ENCODE measurements at places on chromosomes 7 and 10. TPM values are rescaled to one million over a fixed set of nuclear protein-coding genes. Genes with fewer than 3 reads are reported as not detected.
A peak's percentile ranks its signal among the peaks of the same experiment; 100 is the strongest.

The WIPF3 gene
- total RNA-seq, result 7.8 TPM

The LZTS2 gene
- 195 TPM for total RNA-seq

The PILRA gene
- 8.8 TPM for total RNA-seq

DNA sequence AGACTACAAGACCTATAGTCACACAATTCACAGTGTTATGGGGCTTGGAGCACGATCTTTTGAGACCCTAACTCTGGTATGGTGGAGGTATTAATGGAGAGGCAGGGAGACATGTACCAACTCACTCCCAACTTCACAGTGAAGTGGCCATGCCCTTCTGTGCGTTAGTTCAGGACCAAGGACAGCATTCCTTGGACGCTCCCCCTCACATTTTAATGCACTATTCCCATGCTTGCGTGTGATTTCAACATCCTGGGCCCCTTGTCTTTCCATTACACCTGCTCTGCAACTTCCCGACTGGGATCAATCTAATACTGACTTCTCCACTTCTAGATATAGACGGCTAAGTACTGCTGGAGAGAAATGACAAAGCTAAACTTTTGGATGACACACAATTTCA lies 72.7 kb downstream of the PLCE1 start:
- no peak overlapping the region for H3K27ac ChIP-seq
- no peak overlapping the region for H3K4me3 ChIP-seq
- H3K36me3 ChIP-seq, result no peaks in the 10 kb centered on the region
- H3K4me1 ChIP-seq, result no peaks in the 10 kb centered on the region
- no peaks in the 10 kb centered on the region for H3K27me3 ChIP-seq
- DNase-seq, result peak; percentile 55

DNA sequence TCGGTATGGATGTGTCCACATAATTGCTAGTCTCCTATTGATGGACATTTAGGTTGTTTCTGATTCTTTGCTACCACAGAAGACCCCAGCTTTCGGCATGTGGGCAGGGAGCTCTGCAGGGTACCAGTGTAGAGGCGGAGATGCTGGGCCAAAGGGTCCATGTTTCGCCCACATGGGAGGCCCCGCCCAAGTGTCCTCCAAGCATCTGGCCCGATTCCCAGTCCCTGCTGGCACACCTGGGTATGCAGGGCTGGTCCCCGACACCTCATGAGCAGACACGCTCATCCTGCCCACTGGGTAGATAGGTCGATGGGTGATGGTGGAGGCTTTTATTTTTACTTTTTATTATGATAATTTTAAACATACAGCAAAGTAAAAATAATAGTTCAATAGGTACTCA lies 19.4 kb upstream of the TBRG4 start:
- H3K27ac ChIP-seq, result no peak overlapping the region
- DNase-seq, result no peak
- no peaks in the 10 kb centered on the region for H3K36me3 ChIP-seq
- H3K4me1 ChIP-seq, result no peaks in the 10 kb centered on the region

GRCh38 chr10:12333380-12334185 lies 15.8 kb upstream of the CAMK1D start:
- H3K27me3 ChIP-seq, result no peaks in the 10 kb centered on the region
- no peak for DNase-seq
- no peaks in the 10 kb centered on the region for H3K36me3 ChIP-seq
- H3K4me3 ChIP-seq, result no peak overlapping the region
- H3K27ac ChIP-seq, result peak overlapping the region; percentile 77

- no peaks in the 10 kb centered on the region for H3K36me3 ChIP-seq
- no peak overlapping the region for H3K27ac ChIP-seq
- no peak overlapping the region for H3K4me3 ChIP-seq
- DNase-seq, result no peak
- no peaks in the 10 kb centered on the region for H3K27me3 ChIP-seq
These were observed 372.4 kb downstream of the SUGCT start for GRCh38 chr7:40507166-40507565.

GRCh38 chr10:61356354-61356753 lies 96.8 kb downstream of the TMEM26 start:
- DNase-seq, result no peak
- H3K4me3 ChIP-seq, result no peak overlapping the region
- H3K36me3 ChIP-seq, result no peaks in the 10 kb centered on the region
- no peak overlapping the region for H3K27ac ChIP-seq

- H3K4me3 ChIP-seq, result no peak overlapping the region
- DNase-seq, result no peak
- H3K27me3 ChIP-seq, result no peaks in the 10 kb centered on the region
- no peak overlapping the region for H3K27ac ChIP-seq
- H3K36me3 ChIP-seq, result no peaks in the 10 kb centered on the region
These were observed 124.8 kb downstream of the KIAA1217 start for GRCh38 chr10:24333736-24334135.

- H3K27me3 ChIP-seq, result no peaks in the 10 kb centered on the region
- no peaks in the 10 kb centered on the region for H3K4me1 ChIP-seq
- no peak overlapping the region for H3K27ac ChIP-seq
- DNase-seq, result no peak
- H3K4me3 ChIP-seq, result no peak overlapping the region
These were observed 104.0 kb upstream of the NANOS1 start for GRCh38 chr10:118925404-118926071.

DNA sequence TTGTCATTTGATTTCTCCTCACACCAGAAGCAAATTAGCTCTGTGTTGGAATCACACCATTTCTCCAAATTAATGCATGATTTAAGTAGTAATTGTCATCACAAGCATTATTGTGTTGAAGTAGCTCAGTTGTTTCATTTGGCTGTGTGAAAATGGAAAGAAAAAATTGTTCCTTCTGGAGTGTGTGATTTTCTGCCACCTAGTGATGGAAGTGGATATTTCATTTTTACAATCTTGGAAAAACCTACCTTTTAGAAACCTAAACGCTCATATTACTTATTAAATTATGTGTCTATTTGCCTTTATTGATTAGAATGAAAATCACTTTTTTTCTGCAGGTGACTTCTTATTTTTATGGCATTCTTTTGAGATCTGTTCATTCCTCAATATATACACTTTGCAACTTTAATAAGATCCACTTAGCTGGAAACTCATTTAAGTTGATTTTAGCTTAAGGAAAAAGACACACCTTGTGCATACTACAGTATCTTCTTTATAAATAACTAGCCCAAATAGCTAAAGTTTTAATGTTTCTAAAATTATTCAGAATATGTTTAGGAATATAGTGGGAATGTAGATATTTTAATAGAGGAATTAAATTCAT lies 50.0 kb downstream of the SRI start:
- no peak overlapping the region for H3K27ac ChIP-seq
- no peaks in the 10 kb centered on the region for H3K4me1 ChIP-seq
- no peaks in the 10 kb centered on the region for H3K36me3 ChIP-seq
- H3K4me3 ChIP-seq, result no peak overlapping the region
- no peaks in the 10 kb centered on the region for H3K27me3 ChIP-seq
- DNase-seq, result no peak

- H3K27ac ChIP-seq, result no peak overlapping the region
- H3K36me3 ChIP-seq, result no peaks in the 10 kb centered on the region
- H3K4me3 ChIP-seq, result no peak overlapping the region
- no peaks in the 10 kb centered on the region for H3K27me3 ChIP-seq
- DNase-seq, result no peak
- peaks cover 22% of the 10 kb centered on the region for H3K4me1 ChIP-seq
These were observed 114.2 kb downstream of the C10orf105 start for GRCh38 chr10:71605263-71605962.

GRCh38 chr7:3673524-3673923 lies 372.5 kb downstream of the SDK1 start:
- no peak overlapping the region for H3K4me3 ChIP-seq
- H3K36me3 ChIP-seq, result no peaks in the 10 kb centered on the region
- H3K27ac ChIP-seq, result no peak overlapping the region
- H3K4me1 ChIP-seq, result no peaks in the 10 kb centered on the region
- no peaks in the 10 kb centered on the region for H3K27me3 ChIP-seq

- H3K4me3 ChIP-seq, result no peak overlapping the region
- H3K36me3 ChIP-seq, result no peaks in the 10 kb centered on the region
- H3K27ac ChIP-seq, result no peak overlapping the region
- H3K27me3 ChIP-seq, result no peaks in the 10 kb centered on the region
- H3K4me1 ChIP-seq, result no peaks in the 10 kb centered on the region
These were observed 57.8 kb downstream of the LGI1 start for GRCh38 chr10:93815304-93816096.

- H3K4me1 ChIP-seq, result no peaks in the 10 kb centered on the region
- H3K36me3 ChIP-seq, result no peaks in the 10 kb centered on the region
- no peak overlapping the region for H3K4me3 ChIP-seq
- DNase-seq, result no peak
These were observed 622.0 kb downstream of the TYW1 start for GRCh38 chr7:67618556-67619162.

GRCh38 chr7:78225534-78225933 lies 427.0 kb downstream of the PHTF2 start:
- peaks cover 26% of the 10 kb centered on the region for H3K4me1 ChIP-seq
- H3K4me3 ChIP-seq, result no peak overlapping the region
- no peaks in the 10 kb centered on the region for H3K36me3 ChIP-seq
- DNase-seq, result no peak
- no peaks in the 10 kb centered on the region for H3K27me3 ChIP-seq

GRCh38 chr7:111839261-111839660 lies 277.0 kb upstream of the IMMP2L start:
- DNase-seq, result no peak
- H3K4me1 ChIP-seq, result no peaks in the 10 kb centered on the region
- no peak overlapping the region for H3K27ac ChIP-seq

DNA sequence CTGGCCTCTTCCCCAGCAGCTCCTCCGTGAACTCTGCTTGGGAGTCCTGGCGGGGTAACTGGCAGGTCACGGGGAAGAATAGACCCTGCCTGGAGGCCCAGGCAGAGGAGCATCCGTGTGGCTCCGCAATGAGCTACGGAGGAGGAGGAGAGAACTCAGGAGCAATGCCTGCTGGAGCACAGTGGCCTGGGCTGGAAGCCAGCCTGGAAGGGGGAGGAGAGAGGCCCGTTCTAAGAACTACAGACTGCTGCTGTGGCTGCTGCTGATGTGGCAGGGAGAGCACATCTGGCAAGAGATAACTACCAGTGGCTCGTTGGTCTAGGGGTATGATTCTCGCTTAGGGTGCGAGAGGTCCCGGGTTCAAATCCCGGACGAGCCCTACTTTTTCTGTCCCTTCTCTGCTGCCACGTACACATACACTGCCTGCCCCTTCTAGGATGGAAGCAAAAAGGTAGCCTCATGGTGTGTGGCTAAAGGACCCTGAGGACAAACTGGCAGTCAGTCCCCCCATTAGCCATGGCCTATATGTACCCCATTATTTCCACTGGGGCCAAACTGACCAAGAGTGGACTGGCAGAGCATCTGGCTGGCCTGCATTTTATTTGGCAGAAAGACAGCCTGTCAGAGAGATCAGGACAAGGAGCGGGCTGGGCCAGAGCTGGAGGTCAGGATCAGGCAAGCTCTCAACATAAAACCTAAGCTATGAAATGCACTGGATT lies 7.7 kb upstream of the OPN1SW start:
- peak overlapping the region; percentile 86 for H3K27ac ChIP-seq
- DNase-seq, result peak; percentile 94
- no peak overlapping the region for H3K4me3 ChIP-seq
- H3K36me3 ChIP-seq, result no peaks in the 10 kb centered on the region

- H3K27me3 ChIP-seq, result no peaks in the 10 kb centered on the region
- no peak for DNase-seq
- peaks cover 83% of the 10 kb centered on the region for H3K36me3 ChIP-seq
These were observed 29.3 kb upstream of the AGBL3 start for GRCh38 chr7:134957005-134957404.

- H3K27me3 ChIP-seq, result peaks cover 25% of the 10 kb centered on the region
- H3K36me3 ChIP-seq, result no peaks in the 10 kb centered on the region
- no peak for DNase-seq
These were observed 1.3 kb upstream of the BMPER start for GRCh38 chr7:33903791-33904680.

DNA sequence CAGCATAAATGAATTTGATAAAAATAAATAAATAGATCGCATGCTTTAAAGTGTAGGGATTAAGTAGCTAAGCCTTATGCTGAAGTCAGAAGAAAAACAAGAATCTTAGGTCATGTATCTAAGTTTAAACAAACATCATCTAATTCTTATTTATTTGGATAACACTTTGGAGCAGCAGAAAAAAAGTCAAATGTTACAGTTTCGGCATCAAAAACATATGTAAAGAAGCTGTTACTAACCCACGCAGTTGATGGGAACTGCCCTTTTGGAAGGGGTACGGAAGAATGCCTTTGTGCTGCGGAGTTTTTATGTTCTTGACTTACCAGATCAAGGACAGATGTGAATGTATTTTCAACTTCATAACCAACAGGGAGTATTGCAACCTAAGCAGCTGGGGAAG lies 37.3 kb upstream of the HABP2 start:
- no peak for DNase-seq
- no peaks in the 10 kb centered on the region for H3K36me3 ChIP-seq
- no peaks in the 10 kb centered on the region for H3K27me3 ChIP-seq
- H3K27ac ChIP-seq, result no peak overlapping the region
- no peak overlapping the region for H3K4me3 ChIP-seq
- no peaks in the 10 kb centered on the region for H3K4me1 ChIP-seq

DNA sequence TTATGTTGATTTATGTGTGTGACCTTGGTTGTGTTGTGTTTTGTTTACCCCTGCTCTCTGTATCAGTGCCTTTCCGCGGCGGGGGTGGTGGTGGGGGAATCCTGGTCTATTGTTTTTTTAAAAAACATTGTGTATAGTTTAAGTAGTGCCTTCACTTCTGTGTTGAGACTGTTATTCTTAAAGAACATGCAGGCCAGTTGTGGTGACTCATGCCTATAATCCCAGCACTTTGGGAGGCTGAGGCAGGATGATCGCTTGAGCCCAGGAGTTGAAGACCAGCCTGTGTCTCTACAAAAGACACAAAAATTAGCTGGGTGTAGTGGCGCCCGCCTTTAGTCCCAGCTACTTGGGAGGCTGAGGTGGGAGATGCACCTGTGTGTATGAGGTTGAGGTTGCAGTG lies 429.0 kb upstream of the LRGUK start:
- H3K27ac ChIP-seq, result no peak overlapping the region
- H3K27me3 ChIP-seq, result no peaks in the 10 kb centered on the region
- peaks cover 2% of the 10 kb centered on the region for H3K4me1 ChIP-seq
- no peaks in the 10 kb centered on the region for H3K36me3 ChIP-seq

- peak overlapping the region; percentile 97 for H3K27ac ChIP-seq
- no peak for DNase-seq
- no peak overlapping the region for H3K4me3 ChIP-seq
- peaks cover 5% of the 10 kb centered on the region for H3K36me3 ChIP-seq
- H3K4me1 ChIP-seq, result peaks cover 100% of the 10 kb centered on the region
These were observed 11.2 kb downstream of the ITPRIP start for GRCh38 chr10:104326991-104327610.

- no peak overlapping the region for H3K4me3 ChIP-seq
- no peak overlapping the region for H3K27ac ChIP-seq
- DNase-seq, result no peak
These were observed 21.9 kb upstream of the CDCA7L start for GRCh38 chr7:21967598-21968003.

DNA sequence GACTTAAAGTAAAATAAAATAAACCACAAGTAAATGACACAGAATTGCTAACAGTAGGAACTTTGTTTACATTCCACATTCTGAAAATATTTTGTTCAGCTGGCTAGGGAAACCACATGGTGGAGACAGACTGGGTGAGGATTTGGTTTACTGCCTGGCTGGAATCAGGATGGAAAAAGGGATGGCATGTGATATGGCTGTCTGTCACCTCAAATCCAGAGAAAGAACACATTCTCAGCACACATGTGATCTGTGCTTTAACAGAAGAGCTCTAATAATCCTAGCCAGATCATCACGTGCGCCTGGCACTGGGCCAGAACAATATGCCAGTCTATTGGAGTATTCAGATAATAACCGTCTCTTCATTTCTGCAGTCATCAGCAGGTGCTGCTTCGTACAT lies 90.9 kb upstream of the PIP4K2A start:
- no peak overlapping the region for H3K27ac ChIP-seq
- no peak overlapping the region for H3K4me3 ChIP-seq
- no peak for DNase-seq
- H3K27me3 ChIP-seq, result no peaks in the 10 kb centered on the region
- no peaks in the 10 kb centered on the region for H3K36me3 ChIP-seq
